ENCODE measurements at places on chromosomes 2 and 18.

GRCh38 chr2:241378816-241379215, 22.7 kb downstream of the FARP2 start:
- H3K27ac ChIP-seq: no peak overlapping the region
- no peaks in the 10 kb centered on the region for H3K36me3 ChIP-seq
- DNase-seq: no peak
- H3K4me3 ChIP-seq: no peak overlapping the region

- H3K36me3 ChIP-seq: no peaks in the 10 kb centered on the region
- H3K4me3 ChIP-seq: no peak overlapping the region
- H3K27ac ChIP-seq: no peak overlapping the region
- H3K27me3 ChIP-seq: no peaks in the 10 kb centered on the region
- DNase-seq: no peak
Measured at GRCh38 chr2:240795454-240795853, 24.6 kb downstream of the KIF1A start.

GRCh38 chr18:3585656-3586509, 135.9 kb downstream of the TGIF1 start:
- H3K4me3 ChIP-seq: no peak overlapping the region
- no peaks in the 10 kb centered on the region for H3K4me1 ChIP-seq
- H3K36me3 ChIP-seq: no peaks in the 10 kb centered on the region

GRCh38 chr2:233818639-233819621, 35.4 kb downstream of the HJURP start:
- H3K4me1 ChIP-seq: no peaks in the 10 kb centered on the region
- no peak overlapping the region for H3K4me3 ChIP-seq
- no peak overlapping the region for H3K27ac ChIP-seq
- no peaks in the 10 kb centered on the region for H3K36me3 ChIP-seq
- no peaks in the 10 kb centered on the region for H3K27me3 ChIP-seq

DNA sequence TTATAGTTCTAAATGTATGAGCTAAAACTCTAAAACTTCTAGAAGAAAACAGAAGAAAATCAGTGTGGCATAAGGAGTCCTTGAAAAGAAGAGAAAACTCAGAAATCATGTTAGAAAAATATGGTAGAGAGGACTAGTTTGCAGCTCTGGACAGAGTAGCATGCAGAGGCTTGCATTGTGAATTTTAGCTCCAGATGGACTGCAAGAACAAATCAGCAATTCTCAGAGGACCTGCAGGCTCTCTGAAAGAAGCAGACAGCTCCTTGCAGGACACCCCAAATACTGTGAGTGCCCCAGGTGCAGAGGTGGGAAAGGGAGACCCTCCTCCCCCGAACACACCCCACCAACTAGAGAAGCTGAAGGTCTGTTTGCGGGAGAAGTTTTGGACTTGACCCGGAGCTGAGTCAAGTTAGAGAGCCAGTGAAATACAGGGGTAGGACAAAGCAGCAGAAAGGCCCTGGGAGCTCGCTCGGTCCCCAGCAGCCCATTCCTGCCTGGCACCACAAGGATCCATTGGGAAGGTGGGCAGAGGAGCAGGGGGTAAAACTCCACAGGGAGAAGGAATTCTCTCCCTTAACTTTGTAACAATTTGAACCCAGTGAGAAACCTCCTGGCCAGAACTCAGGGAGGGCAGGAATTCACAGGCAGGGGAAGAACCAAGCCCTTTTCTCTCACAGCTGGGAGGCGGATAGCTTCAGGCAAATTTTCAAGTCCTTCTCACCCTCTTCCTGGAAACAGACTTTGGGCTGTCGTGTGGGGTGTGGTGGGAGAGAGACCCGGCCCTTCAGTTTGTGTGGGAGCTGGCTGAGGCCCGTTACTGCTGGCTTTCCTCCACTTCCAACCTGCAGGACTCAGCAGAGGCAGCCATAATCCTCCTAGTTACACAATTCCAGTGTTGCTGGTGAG, 216.2 kb upstream of the SLC35G4 start:
- H3K4me3 ChIP-seq: no peak overlapping the region
- H3K36me3 ChIP-seq: no peaks in the 10 kb centered on the region

All from mesendoderm (in vitro differentiated cells).